ENCODE measurements at places on chromosomes 13 and 19. TPM values are rescaled to one million over a fixed set of nuclear protein-coding genes. Genes with fewer than 3 reads are reported as not detected.

- no peak overlapping the region for H3K27ac ChIP-seq
- no peak for DNase-seq
- no peak overlapping the region for H3K4me3 ChIP-seq
- H3K36me3 ChIP-seq: peaks cover 21% of the 10 kb centered on the region
- H3K27me3 ChIP-seq: no peaks in the 10 kb centered on the region
Observed at GRCh38 chr19:1210227-1210538, 4.6 kb downstream of the STK11 start.

DNA sequence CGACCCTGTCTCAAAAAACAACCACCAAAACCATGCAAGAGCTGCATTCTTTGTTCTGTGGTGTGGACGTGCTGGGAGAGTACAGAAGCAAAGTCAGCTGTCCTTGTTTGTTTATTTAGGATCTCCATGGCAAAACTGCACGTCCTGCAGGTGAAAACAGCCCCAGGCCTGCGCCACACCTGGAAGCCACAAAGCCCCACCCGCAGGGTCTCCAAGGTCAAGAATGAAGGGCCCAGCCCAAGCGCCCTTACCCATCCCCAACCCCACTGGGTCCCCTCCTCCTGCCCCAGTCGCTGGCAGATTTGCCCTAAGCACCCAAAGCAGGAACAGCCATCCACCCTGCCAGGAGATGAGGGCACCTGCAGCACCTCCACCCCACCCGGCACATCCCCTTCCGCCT lies 10.5 kb downstream of the MBD3 start:
- no peaks in the 10 kb centered on the region for H3K4me1 ChIP-seq
- no peaks in the 10 kb centered on the region for H3K27me3 ChIP-seq
- H3K4me3 ChIP-seq: no peak overlapping the region
- H3K27ac ChIP-seq: no peak overlapping the region
- no peaks in the 10 kb centered on the region for H3K36me3 ChIP-seq

DNA sequence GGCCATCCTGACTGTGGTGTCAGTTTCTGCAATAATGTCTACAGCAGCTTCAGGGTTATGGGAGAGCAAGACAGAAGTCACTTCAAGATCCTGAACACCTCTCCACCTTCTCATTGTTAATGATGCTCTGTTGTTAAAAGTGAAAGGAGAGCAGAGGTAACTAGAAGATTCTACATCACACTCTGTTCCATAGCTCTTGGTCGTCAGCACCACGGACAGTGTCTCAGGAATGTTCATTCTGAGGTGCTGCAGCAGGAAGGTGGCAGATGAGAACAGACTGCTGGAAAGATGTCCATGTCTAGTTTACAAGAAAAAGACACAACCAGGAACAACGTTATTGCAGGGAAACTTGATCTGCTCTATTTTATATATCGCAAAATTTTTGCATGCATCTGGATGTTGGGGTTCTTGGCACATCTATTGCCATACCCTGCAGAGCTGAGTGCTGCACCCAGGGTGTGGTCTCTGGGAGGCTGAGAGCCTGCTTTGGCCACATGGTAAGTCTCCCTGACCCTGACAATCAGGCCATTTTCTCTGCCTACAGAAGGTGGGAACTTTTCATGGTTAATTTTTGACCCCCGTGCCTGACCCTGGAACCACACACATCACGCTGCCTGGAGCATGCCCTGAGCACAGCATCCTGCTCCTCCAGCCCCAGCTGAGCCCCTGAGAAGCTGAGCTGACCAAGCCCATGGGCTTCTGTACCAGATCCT lies 12.7 kb downstream of the CEACAM21 start:
- no peak overlapping the region for H3K4me3 ChIP-seq
- DNase-seq: no peak
- H3K27ac ChIP-seq: no peak overlapping the region
- H3K36me3 ChIP-seq: peaks cover 15% of the 10 kb centered on the region
- H3K27me3 ChIP-seq: peaks cover 11% of the 10 kb centered on the region

GRCh38 chr13:28544026-28544425 lies 49.1 kb upstream of the FLT1 start:
- H3K27me3 ChIP-seq: peaks cover 5% of the 10 kb centered on the region
- DNase-seq: no peak
- H3K27ac ChIP-seq: no peak overlapping the region
- H3K36me3 ChIP-seq: no peaks in the 10 kb centered on the region

DNA sequence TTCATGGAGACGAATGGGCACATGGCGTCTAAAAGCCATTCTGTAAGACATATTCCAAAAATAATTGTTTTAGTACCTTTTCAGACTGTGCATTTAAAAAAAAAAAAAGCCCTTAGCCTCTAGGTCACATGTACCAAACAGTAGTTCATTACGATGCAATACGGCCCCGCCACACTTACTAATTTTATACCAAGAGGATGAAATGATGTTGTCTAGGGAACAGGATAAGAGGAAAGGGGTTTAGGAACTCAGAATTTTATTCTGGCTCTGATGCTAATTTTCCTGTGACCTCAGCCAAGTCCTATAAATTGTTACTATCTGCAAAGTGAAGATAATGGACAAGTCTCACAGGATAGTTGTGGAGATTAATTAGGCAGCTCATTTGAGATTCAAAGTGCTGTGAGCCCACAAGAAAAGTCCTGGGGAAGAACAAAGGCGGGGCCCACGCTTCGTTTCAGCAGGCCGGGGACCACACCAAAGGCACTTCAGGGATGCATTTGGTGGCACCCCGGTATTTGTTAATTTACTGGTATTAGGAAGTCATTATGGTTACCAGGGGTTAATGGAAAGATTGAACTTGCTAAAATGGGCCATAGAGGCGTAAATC lies 511.1 kb downstream of the IRS2 start:
- H3K4me3 ChIP-seq: no peak overlapping the region
- no peaks in the 10 kb centered on the region for H3K36me3 ChIP-seq
- H3K27ac ChIP-seq: no peak overlapping the region

The ATXN8OS gene
- not detected for total RNA-seq

The CHAF1A gene
- total RNA-seq: 77.0 TPM
